ENCODE measurements at places on chromosomes 1 and 21.

DNA sequence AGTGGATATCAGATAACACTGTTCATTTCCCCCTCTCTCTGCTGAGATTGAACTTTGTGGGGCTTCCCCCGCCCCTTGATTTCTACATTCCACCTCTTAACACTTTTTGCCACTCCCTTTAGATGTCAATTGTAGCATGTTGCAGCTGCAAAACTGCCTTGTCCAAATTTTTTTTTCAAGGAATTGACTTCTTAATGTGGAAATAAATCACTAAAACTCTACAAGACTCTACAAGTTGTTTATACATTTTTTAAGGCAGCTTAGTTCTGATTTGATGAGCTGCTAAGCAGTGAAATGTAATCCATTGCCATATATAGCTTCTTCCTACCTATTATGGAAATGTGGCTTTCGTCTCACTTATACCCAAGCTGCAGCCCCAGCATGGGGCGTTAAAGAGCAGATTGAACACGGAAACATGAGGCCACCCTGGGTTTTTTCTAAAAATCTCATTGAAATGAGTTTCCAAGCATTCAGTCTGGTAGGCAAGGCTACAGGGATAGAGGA lies 132.2 kb downstream of the SYT2 start:
- no peaks in the 10 kb centered on the region for H3K27me3 ChIP-seq
- no peaks in the 10 kb centered on the region for H3K4me1 ChIP-seq
- DNase-seq: no peak
- no peak overlapping the region for H3K27ac ChIP-seq

DNA sequence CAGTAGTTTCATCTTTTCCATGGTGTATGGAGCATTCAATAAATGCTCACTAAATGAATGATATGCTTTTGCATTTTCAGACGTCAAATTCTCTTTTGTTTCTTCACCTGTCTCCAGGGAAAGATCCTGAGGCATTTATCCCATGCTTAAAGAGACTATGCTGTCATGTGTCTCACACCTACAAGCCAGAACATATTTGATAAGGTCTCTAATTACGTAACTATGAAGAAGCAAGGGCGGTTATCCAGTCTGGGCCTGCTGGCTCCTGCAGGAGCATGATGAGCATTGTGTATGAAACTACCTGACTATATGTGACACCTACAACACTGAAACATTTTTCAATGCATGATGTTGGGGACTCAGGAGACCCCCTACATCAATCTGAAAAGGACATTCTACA lies 51.8 kb downstream of the FBXO42 start:
- peaks cover 25% of the 10 kb centered on the region for H3K36me3 ChIP-seq
- no peak overlapping the region for H3K4me3 ChIP-seq

GRCh38 chr1:25106976-25107642 lies 125.2 kb downstream of the SYF2 start:
- peaks cover 12% of the 10 kb centered on the region for H3K36me3 ChIP-seq
- no peak for DNase-seq
- H3K27me3 ChIP-seq: no peaks in the 10 kb centered on the region
- H3K27ac ChIP-seq: no peak overlapping the region
- peaks cover 24% of the 10 kb centered on the region for H3K4me1 ChIP-seq
- no peak overlapping the region for H3K4me3 ChIP-seq

DNA sequence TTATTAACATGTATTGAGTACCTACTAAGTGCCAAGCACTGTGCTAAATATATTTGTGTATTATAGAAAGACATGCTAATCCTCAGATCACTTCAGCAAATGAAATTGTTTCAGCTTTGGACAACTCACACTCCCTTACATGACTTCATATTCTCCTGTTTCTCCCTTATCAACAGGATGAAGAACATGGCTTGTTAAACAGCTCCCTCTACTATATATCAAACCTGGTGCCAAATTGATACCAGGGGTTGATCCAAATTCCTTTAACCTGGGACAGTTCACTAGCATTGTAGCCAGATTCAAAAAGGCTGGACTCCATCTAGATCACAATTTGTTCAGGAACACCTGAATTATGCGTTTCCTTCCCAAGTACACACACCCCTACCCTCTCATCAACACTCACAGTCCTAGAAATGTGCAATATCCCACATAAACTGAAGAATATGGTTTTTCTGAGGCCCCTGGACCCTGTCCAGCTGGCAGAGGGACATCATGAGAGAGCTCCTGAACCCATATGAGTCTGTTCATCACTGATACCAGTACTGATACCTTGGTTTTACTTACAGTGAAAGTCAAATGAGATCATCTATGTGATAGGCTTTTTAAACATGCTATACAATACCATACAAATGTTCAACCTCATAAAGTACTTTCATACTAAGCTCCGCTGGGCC lies 47.0 kb upstream of the PALMD start:
- no peaks in the 10 kb centered on the region for H3K36me3 ChIP-seq
- no peak overlapping the region for H3K4me3 ChIP-seq
- no peak for DNase-seq
- no peak overlapping the region for H3K27ac ChIP-seq
- peaks cover 3% of the 10 kb centered on the region for H3K4me1 ChIP-seq

DNA sequence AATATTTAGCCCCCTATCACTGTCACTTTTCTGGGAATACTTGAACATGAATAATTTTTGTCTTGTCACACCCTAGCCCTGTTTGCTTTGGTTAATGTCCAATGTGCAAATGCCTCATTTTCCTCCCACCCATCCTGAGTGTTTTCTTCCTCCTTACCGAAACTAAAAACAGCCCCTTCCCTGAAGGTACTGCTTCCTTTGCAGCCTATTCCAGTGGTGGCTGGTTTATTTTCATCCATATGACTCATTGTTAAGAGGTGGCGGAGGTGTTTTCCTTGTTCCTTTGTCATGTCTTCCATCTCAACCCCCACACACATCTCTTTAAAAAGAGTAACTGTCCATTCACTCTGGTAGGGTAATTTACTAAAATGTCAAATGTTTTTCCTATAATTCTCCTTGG lies 40.4 kb downstream of the CD55 start:
- DNase-seq: no peak
- H3K27me3 ChIP-seq: no peaks in the 10 kb centered on the region
- no peak overlapping the region for H3K4me3 ChIP-seq

DNA sequence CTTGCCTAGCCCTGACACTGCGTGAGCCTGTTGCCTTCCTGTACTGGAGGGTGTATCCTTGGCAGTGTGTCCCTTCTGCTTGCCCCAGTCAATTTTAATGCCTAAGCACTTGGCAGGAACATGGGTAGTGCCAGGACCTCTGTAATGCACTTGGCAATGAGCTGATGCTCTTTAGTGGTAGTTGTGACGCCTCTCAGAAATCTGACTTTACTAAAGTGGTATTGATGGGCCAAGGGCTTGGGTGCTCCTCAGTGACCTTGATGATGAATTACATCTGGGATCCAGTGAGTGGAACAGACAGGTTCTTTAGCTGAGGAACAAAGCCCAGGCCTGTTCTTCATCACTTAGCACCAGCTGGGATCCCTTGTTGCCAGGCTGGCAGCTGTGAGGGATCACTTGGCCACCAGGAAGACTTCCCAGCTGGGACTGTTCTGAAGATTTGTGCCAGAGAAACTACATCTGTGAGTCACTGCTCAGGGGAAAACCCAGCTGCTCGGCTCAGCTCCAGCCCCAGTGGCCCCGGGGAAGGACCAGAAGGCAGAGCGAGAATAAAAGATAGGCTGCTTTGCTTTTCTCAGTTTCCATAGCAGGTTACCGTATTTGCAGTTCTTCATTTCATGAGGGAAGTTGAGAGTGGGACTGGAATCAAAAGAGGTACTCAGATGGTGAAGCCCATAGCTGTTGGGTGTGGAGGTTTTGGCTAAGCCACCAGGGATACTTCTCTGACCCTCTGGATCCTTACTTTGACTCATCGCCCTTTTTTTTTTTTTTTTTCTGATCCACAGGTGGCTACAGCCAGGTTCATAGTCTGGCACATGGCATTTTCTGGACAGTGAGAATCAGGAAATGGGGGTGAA lies 28.5 kb upstream of the KCNA2 start:
- peak overlapping the region; percentile 25 for H3K4me3 ChIP-seq
- no peaks in the 10 kb centered on the region for H3K36me3 ChIP-seq
- peak; percentile 81 for DNase-seq
- no peaks in the 10 kb centered on the region for H3K27me3 ChIP-seq
- peaks cover 60% of the 10 kb centered on the region for H3K4me1 ChIP-seq

DNA sequence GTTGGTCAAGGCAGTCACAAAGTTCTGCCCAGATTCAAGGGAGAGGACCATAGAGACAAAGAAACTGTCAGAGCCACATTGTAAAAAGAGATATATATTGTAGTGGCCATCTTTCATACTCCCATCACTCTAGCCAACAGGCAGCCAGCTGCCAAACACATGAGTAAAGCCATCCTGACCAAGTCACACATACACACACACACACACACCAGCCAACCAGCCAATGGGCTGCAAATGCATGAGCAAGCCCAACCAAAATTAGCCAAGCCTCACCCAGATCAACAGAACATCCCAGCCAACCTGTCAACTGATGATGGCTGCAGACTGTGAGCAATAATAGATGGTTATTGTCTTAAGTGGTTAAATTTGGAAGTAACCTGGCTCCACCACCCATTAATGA lies 120.7 kb downstream of the SEC16B start:
- H3K27me3 ChIP-seq: no peaks in the 10 kb centered on the region
- no peak overlapping the region for H3K27ac ChIP-seq
- H3K4me3 ChIP-seq: no peak overlapping the region

GRCh38 chr21:43631411-43632107 lies 27.7 kb downstream of the HSF2BP start:
- no peaks in the 10 kb centered on the region for H3K4me1 ChIP-seq
- no peaks in the 10 kb centered on the region for H3K27me3 ChIP-seq
- H3K27ac ChIP-seq: no peak overlapping the region
- DNase-seq: no peak

DNA sequence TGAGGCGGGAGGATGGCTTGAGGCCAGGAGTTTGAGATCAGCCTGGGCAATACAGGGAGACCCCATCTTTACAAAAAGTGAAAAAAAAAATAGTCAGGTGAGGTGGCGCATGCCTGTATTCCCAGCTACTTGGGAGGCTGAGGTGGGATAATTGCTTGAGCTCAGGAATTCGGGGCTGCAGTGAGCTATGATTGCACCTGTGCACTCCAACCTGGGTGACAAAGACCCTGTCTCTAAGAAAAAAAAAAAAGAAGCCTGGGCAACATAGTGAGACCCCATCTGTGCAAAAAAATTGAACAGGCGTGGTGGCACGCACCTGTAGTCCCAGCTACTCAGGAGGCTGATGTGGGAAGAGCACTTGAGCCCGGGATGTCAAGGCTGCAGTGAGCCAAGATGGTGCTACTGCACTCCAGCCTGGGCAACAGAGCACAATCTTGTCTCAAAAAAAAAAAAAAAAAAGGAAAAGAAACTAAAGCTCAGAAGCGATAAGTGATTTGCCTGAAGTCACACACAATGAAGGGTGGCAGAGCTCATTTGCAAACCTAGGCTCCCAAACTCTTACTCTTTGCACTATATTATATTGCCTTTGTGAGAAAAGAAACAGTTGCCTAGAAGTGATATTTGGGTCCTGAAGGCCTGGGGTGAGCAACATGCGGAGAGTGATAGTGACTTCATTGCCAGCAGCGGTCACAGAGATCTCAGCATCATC lies 2.0 kb downstream of the CCDC24 start:
- H3K4me1 ChIP-seq: peaks cover 13% of the 10 kb centered on the region
- no peak overlapping the region for H3K4me3 ChIP-seq
- no peaks in the 10 kb centered on the region for H3K27me3 ChIP-seq

DNA sequence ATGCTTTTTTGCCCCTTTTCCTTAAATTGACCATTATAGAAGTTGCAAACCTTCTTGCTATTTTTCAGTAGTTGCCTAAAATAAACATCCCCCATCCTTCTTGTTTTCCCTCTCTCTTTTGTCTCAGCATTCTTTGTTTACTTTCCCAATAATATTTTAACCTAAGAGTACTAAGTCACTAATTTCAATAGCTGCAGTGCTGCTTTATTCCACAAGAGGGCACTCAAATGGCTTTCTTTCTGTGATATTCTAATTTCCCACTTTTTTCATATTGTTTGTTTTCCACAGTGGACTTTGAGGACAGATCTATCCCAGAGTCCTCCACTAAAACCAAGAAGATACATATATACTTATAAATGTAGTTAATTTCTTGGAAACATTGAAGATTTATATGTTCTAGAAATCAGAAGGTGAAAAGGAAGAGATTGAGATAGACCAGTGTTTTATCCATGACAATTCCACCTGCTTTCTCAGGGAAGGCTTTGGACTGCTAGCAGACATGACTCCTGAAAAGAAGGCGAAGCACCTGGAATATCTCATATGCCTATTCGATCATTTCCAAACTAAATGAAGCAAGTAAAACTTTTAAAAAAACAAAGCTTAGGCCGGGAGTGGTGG lies 104.8 kb upstream of the GRIK1 start:
- no peak overlapping the region for H3K27ac ChIP-seq
- no peak overlapping the region for H3K4me3 ChIP-seq
- H3K4me1 ChIP-seq: no peaks in the 10 kb centered on the region
- no peak for DNase-seq
- no peaks in the 10 kb centered on the region for H3K36me3 ChIP-seq
- H3K27me3 ChIP-seq: peaks cover 11% of the 10 kb centered on the region

- H3K27ac ChIP-seq: peak within 1 kb of the TSS; percentile 99
- peaks cover 28% of the 10 kb centered on the region for H3K4me1 ChIP-seq
- H3K27me3 ChIP-seq: no peaks in the 10 kb centered on the region
- DNase-seq: peak; percentile 98
- peaks cover 16% of the 10 kb centered on the region for H3K36me3 ChIP-seq
Measured at GRCh38 chr21:14382835-14383595, at the start of gene HSPA13. HSPA13 (minus strand) TSS chr21:14383146; CDS start chr21:14383119, 27 bp downstream.

DNA sequence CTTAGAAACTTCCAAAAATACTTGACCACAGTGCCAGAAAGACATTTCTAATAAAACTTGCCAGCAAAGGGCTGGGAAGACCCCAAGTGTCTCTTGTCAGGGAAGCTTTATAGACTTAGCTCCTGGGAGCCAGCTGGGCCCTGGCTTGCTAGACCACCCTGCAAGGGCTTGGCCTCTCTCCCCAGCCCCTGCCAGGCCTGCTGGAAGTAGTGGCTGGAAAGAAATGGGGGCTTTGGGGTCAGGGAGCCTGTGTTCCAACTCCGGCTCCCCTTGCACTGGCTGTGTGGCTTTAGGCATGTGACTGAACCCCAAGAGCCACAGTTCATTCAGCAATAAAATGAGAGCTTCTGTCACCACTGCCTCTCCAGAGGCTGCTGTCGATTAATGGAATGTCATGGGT lies 31.1 kb downstream of the H3-3A start:
- H3K27ac ChIP-seq: no peak overlapping the region
- DNase-seq: no peak
- H3K27me3 ChIP-seq: no peaks in the 10 kb centered on the region
- no peak overlapping the region for H3K4me3 ChIP-seq
- no peaks in the 10 kb centered on the region for H3K4me1 ChIP-seq

Measured in activated naive CD8-positive, alpha-beta T cell treated with anti-CD3 and anti-CD28 coated beads for 36 hours (primary cell).